Activated naive CD4-positive, alpha-beta T cell treated with anti-CD3 and anti-CD28 coated beads for 36 hours (primary cell): ENCODE measurements at places on chromosomes 7 and 10.

GRCh38 chr10:101076630-101077029 lies 14.8 kb downstream of the KAZALD1 start:
- no peak for DNase-seq

- DNase-seq, result no peak
These were observed 142.6 kb downstream of the PLXDC2 start for GRCh38 chr10:19958787-19959186.

DNA sequence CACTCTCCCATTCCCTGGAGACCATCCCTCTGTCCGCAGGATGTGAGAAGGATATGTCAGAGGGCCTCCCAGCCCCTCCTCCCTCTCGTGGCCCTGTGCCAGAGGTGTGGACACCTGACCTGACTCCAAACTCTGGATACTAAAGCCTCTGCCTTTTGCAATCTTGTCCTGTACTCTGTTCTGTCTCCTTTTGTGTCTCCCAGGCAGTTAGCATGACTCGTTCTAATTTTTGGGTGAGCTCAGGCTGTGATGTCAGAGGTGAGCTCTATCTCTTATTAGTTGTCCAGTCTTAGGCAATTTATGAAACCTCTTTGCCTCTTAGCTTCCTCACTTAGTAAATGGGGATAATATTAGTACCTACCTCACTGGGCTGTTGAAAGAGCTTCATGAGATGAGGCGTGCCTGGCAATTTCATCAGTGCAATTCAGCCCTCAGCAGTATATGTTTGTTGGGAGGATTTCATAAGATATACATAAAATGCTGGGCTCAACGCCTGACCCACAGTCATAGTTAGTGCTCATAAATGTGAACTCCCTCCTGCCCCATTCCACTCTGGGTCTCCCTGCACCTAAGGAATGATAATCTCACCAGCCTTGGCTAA lies 10.9 kb downstream of the MARVELD1 start:
- DNase-seq, result no peak

GRCh38 chr7:77655836-77656455 lies 40.3 kb upstream of the RSBN1L start:
- DNase-seq, result no peak

DNA sequence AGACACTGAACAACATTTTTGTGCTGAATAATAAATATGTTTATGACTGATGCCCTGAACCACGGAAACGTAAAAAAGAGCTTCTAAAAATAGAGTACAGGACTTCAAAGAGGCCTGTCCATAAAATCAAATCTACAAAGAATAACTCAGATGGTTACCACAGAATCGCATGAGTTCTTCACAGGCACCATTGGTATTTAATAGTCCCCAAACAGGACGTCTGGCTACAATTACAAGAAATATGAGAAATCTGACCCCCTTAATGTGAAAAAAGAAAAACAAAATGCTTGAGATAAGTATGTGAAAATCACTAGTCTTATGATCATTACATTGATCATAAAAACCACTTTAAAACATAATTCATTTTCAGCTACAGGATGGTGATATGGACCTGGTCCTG lies 20.8 kb downstream of the CYTH3 start:
- DNase-seq, result no peak

DNA sequence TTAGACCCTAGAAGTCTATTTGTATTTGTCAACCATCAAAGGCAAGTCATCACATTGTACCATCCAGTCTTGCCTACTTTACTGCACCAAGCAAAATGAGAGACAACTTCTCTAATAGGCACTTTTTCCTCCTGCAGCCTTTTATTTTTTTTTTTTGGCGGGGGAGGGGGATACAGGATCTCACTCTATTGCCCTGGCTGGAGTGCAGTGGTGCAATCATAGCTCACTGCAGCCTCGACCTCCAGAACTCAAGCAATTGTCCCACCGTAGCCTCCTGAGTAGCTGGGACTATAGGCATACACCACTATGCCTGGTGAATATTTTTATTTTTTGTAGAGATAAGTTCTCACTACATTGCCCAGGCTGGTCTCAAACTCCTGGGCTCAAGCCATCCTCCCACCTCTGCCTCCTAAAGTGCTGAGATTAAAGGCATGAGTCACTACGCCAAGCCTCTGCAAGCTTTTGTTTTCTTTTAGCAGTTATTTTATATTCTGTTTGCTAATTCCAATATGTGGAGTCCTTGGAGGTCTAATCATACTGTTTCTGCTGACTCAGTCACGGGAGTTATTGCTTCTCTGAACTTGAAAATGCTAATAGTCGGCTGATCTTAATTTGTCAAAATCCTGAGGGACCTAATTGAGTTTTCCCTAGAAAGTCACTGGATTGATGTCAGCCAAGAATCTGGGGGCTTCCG lies 14.2 kb downstream of the KPNA7 start:
- DNase-seq, result no peak

- DNase-seq, result no peak
These were observed 90.1 kb downstream of the FAM53B start for GRCh38 chr10:124653811-124654651.

DNA sequence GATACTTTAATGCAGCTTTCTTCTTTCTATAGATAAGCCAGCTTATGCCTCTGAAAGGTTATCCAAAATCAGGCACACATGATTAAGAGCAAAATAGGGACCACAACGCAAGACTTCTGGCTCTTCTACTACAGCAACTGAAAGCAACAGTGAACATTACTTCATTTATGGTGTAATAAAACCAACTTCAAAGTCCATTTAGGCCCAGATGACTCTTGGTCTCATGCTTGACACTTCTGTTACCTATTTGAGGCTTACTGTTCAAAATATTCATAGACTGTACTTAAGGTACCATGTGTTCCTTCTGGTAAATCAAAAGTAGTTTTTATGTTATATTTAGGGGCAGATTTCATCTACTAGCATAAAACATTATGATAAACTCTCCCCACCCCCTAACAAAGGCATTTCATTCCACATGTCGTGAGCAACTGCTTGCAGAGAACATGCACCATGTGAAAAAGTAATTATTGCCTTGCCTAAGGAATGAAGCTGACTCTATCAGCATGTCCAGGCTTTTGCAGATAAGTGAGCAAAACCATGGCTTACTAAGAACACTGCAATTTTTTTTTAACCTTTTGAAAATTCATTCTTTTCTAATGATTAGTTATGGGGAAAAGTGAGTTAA lies 154.9 kb upstream of the ITGB1 start:
- DNase-seq, result no peak
